ENCODE measurements at places on chromosomes 12 and 14.

DNA sequence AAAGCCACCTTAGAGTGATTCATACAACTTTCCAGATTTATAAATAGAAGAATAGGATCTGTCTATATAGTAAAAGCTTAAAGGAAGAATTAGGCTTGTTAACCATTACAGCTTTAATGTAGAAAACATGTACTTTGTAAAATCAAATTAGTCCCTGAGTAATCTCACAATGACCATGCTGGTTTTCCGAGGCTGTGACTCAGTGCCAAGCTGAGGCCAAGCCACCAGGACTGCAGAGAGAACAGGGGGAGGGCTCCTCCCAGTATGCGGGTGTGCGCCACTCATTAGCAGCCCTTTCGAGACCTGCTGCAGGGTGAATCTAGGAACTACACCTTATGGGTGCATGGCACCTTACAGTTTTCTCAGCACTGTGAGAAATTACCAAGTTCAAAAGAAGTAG lies 167.0 kb downstream of the EFCAB11 start:
- DNase-seq = no peak

GRCh38 chr12:125194163-125194773 lies 129.0 kb downstream of the AACS start:
- no peak for DNase-seq

- DNase-seq = no peak
These were observed 43.1 kb upstream of the DICER1 start for GRCh38 chr14:95200404-95200803.

DNA sequence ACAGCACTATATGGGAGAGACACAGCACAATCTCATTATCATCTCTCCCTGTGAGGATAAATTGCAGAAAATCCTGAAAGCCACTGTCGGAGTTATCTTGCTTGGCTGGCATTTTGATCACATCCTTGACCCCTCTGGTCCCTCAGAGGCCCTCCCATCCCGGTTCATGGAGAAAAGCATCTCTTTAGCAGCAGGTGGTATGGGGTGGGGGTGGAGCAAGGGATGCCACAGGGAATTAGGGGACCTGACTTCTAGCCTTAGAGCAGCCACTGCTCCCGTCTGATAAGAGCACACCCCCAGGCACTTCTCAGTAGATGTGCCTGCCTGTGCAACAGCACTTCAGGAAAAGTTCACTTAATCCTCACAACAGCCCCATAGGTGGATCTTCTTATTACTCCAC lies 38.6 kb downstream of the GRIN2B start:
- DNase-seq = peak; percentile 23

GRCh38 chr12:50929831-50930230 lies 22.5 kb upstream of the HIGD1C start:
- no peak for DNase-seq

- peak; percentile 13 for DNase-seq
These were observed 60.4 kb upstream of the FAR2 start for GRCh38 chr12:29088611-29089219.

GRCh38 chr12:71474791-71475190 lies 35.2 kb downstream of the LGR5 start:
- no peak for DNase-seq

Measured in iPS-NIHi11 (cell line).